ENCODE measurements at places on chromosomes 1 and 21.

- DNase-seq, result no peak
Observed at GRCh38 chr1:238701024-238701423, 685.3 kb upstream of the CHRM3 start.

DNA sequence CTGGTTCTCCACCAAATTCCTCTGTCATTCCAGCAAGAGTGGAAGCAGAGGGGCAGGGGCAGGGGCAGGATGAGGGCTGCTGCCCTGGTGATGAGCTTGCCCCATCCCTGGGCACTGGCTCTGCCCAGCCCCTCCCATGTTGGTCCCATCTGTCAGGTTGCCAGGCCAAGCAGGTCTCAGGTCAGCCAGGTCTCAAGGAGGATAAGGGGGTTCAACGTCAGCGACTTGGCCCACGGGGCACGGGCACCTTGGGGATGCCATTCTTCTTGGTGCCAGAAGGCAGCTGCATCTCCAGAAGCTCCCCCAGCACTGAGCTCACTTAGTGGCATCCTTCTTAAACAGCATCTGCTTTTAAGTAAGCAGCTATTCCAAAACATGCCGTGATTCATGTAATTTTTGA lies 133.1 kb downstream of the AJAP1 start:
- DNase-seq, result no peak

- no peak for DNase-seq
Observed at GRCh38 chr1:27581823-27582243, 22.1 kb downstream of the AHDC1 start.

GRCh38 chr1:218679391-218679790 lies 334.3 kb downstream of the TGFB2 start:
- DNase-seq, result no peak

DNA sequence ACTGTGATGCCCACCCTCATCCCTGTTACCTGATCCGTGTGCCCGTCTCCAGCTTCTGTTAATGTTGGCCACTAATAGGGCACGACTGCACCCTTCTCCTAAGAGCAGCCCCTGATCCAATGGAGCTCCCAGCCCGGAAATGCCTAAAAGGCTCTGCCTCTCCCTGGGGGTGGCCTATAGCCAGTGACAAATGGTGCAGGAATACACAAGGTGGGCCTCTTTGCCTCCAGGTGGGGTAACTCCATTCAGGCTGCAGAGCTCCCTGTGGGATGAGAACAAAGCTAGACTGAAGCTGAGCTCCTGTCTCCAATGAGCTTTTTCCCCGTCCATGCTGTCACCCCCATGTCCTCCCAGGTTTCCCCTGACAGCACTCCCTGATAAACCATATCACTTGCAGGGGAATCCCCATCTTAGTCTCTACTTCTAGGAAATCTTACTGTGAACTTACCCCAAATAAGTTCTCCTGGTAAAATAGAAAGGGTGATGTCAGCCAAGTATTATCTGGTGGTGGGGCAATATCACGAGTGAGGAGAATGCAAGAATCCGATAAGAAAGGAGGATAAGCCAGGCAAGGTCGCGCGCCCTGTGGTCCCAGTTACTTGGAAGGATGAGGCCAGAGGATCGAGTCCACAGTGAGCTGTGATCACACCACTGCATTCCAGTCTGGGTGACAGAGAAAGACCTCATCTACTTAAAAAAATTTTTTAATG lies 18.6 kb downstream of the S100A7A start:
- DNase-seq, result no peak

- DNase-seq, result no peak
Observed at GRCh38 chr1:40247655-40248054, at the start of gene TMCO2. Gene TMCO2, plus strand, starts transcription at chr1:40247937. Its CDS starts 57 bp downstream, at chr1:40247994.
